ENCODE measurements at places on chromosomes 1 and 21.

DNA sequence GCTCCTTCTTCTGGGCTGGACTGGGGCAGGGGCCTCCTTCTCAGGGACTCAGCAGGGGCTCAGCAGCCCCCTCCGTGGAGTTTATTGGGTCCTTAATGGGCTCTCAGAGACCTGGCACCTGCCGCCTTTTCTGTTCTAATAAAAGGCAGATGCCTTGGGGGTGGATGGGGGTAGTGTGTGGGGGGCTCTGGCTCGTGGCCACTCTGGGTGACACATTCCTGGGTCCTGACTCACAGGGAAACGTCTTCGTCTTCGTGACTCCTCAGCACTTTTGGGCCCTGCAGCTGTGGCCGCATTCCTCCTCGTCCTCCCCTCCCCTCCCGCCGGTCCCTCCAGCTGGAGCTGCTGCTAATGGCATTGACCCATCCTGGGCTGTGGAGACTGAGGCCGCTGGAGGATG, 107.8 kb upstream of the WNT4 start:
- DNase-seq = peak; percentile 30

DNA sequence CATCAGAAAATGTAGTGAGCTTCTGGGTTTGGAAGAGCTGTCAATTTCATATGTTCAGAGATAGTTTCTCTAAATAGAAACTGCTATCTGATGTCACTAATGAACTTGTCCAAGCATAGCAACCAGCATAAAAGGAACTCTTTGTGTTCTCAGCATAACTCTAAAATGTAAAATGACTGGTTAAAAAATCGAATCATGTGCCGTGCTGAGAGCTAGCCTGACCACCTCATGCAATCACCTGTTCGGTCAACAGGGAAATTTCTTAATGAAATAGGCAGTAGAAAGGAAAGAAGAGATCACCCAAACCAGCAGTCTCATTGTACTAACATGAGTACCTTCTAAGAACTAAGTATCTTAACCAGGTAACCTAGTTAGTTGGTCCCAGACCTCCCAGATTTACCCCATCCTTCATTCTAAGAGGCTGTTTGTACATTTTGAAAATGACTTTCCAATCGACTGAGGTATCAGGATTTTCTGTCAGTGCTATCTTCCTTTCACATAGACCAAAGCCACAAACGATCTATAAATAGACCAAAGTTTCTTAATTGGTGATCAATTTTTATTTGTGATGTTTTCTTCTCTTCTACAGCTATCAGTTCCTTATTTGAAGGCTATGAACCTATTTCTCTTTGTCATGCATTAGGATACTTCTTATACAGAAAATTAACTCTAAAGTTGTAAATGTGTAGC, 147.3 kb downstream of the TLR5 start:
- DNase-seq = no peak

GRCh38 chr1:35886577-35887431, 3.8 kb downstream of the AGO1 start:
- DNase-seq = no peak

DNA sequence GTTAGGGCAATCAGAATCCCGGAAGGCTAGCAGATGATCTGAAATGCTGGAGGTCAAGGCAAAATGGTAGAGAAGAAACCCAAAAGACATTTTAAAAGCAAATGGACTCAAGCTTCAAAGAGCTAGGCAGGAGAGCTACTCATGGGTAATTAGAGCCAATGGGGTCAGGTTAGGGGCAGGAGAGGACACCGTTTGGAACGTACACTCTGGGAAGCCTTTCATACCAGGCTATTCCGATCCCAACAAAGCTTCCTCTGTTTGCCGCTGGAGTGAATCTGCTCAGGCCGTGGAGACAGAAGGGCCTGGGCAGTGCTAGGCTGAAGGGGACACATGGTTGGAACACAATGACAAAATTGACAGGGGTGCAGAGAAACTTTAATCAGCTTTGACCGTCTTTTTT, 346.6 kb downstream of the RPS6KC1 start:
- no peak for DNase-seq

DNA sequence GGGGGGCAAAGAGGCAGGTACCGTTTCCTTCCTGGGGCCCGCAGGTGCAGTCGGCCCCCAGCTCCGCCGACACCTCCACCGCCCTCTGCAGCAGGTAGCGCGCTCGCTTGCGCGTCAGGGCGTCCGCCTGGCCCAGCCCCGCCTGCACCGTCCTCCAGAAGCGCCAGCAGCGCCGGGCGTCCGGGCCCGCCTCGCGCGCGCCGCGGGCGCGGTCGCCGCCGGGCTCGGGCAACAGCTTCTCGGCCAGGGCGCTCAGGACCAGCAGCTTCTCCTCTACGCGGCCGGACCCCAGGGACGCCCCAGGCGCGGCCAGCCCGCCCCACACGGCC, 863 bp downstream of the TARBP1 start:
- DNase-seq = no peak

GRCh38 chr1:212643877-212644276, 35.3 kb downstream of the ATF3 start:
- no peak for DNase-seq

GRCh38 chr1:5667513-5668325, 324.5 kb downstream of the NPHP4 start:
- no peak for DNase-seq

DNA sequence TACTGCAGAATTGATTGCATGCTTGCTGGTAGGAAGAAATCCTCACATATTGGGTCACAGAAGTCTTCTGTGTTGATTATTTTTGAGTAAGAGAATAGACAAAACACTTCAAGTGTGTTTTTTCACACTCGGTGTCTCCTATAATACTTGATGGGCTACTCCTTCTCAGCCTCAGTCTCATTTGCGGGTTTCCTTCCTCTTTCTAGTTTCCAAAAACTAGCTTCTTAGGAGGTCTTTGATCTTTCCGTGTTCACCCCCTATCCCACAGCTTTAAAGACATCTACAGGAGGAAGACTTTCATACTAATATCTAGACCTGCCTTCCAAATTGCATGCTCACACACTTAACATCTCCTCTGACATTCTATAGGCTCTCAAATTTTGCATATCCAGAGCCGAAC, 40.7 kb upstream of the NTPCR start:
- DNase-seq = no peak

GRCh38 chr1:82836973-82837680, 1036.4 kb downstream of the ADGRL2 start:
- no peak for DNase-seq

GRCh38 chr1:153210206-153210605, 7.0 kb downstream of the LELP1 start:
- DNase-seq = no peak

GRCh38 chr1:88680911-88681622, 3.0 kb upstream of the PKN2 start:
- no peak for DNase-seq

- peak; percentile 90 for DNase-seq
These were observed 18.0 kb upstream of the ID3 start for GRCh38 chr1:23577056-23578004.

DNA sequence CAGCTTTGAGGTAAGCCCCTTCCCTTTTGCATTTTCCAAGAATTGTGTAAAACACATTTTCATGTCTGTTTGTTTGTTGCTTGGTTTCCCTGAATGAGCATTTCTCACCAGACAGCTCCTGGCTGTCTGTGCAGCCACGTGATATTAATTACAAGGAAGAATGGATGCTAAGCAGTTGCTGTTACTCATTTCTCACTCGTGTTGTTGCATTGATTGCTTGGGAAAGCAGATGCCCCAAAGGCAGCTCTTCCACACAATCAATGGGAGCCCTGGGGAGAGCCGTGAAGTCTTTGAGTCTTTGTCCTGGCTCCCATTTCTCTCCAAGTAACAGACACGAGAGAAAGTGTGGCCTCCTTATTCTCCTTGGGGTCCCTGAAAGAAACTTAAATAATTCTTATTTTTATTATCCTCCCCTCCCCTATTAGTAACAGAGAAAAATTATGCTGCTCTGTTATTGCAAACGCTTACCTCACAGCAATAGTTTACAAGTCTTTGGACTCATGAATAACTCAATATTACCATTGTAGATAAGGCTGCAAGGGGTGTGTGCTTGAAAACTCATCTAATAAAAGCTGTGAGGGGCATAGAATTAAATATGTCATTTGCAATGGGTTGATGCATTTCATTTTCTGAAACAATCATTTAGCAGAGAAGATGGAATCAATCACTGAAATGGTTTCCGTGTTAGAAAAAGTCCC, 127.7 kb upstream of the CAMK1G start:
- DNase-seq = no peak

All from fibroblast of upper back skin (primary cell).